Fibroblast of skin of scalp (primary cell): ENCODE measurements at places on chromosomes 3 and 15.
A peak's percentile ranks its signal among the peaks of the same experiment; 100 is the strongest.

- DNase-seq: peak; percentile 91
Observed at GRCh38 chr15:62895139-62895866, 147.2 kb upstream of the TPM1 start.

DNA sequence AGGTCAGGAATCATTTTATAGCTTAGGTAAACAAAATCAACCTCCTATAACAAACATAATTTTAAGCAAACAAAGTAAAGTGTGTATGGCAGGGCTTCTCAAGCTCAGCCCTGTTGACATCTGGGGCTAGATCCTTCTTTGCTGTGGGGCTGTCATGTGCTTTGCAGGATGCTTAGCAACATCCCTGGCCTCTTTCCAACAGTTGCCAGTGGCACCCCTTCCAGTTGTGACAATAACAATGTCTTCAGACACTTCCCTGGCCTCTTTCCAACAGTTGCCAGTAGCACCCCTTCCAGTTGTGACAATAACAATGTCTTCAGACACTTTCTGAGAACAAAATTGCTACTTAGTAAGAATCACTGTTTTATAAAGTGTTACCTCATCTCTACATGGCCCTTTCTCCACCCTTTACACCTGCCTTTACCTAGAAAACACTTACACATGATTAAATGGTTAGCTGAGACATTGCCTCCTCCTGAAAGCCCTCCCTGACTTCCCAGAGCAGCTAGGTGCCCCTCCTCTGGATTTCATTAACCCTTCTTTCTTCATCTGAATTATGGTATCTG, 194.0 kb upstream of the LMCD1 start:
- no peak for DNase-seq

GRCh38 chr3:153856932-153857331, 264.3 kb upstream of the ARHGEF26 start:
- DNase-seq: peak; percentile 13

DNA sequence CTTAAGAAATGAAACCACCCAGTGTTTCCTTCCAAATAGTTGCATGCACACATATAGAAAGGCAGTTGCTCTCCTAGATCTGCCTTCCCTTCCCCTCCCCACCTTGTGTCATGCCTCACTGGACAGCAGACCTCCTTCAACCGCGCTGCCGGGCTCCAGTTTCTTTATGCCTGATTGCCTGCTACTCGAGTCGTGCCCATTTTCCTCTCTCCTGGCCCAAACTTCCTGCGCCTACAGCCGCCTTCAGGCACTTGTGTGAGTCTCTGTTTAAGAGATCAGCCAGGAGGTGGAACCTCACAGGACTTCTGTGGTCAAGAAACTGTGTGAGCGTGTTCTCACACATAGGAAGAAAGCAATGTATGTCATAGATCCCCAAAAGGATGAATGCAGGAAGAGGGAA, 8.8 kb upstream of the FAM107A start:
- DNase-seq: no peak

DNA sequence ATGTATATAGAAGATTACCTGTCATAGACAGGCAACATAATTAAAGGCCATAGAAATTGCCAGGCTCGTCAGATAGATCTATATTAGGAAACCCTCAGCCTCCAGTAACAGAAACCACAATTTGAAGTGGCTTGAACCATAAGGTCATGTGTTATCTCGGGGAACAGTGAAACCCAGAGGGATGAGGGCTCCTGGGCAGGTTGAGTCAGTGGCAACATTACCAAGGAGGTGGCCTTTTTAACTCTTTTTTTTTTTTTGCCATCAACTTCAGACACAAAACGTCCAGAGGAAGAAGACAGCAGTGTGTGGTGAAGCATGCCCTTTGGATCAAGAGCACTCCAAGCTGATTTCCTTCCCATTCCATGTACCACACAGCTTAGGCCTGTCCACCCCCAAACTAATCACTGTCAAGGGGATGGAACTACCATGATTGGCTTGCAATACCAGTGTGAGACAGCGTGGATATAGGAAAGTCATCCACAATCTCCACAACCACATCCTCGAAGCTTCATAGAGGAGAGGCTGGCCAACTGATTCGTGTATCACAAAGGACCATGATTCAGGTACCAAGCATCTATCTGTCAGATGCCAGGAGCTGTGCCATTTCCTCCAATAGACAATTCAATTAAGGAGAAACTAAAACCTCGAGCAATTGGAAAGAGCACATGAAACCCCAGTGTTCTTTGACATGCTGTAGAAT, 999 bp upstream of the KIF7 start:
- no peak for DNase-seq

DNA sequence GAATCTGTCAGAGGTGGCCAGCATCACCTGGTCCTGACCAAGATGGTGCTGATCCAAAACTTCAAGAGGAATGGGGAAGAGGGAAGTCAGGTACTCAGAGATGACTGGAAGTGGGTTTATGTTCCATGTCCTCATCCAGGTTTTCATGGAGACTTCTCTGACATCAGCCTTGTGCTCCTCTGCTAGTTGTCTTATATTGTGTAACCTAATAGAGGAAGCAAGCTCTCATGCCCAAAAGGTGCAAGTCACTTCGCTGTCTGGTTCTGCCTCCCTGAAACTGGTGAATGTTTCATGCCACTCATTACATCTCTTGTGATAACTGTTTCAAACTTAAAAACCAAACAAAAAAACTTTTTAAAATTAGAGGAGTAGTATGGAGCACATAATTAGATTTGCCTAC, 127.2 kb upstream of the MANF start:
- no peak for DNase-seq

GRCh38 chr3:154121701-154122551, 736 bp downstream of the ARHGEF26 start:
- peak; percentile 38 for DNase-seq

DNA sequence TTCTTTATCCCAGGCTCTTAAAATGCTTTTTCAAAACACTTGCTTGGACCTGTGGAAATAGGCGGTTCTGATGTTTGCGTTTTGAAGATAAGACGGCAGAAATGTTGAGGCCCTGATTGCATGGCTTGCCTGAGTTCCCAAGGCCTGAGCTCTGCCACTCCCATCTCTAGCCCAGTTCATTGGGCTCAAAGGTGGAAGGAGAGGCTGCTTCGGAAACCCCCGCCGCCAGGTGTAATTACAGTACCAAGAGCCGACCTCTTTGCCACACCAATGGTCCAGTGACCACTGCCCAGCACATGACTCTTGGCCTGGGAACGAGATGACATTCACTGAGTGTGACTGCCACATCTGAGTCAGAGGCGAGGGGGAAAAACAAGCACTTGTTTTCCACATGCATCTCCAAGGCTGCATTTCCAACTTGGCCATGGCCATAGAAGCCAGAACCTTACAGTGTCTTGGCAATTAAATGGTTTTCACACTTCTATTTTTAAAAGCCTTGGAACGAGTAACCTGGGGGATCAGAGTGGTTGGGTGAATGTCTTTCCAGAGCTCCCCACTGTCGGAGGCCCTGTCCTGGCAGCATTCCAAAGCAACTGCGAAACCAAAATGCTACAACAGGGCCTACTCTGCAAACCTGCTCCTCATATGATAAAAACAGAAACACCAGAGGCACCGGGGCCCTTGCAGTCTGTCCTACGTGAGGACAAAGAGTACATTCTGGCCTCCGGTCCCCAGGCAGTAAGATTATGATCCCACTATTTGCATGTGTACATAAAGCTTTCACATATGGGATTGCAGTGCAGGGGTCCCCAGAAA, 63.8 kb upstream of the CGNL1 start:
- no peak for DNase-seq

- DNase-seq: no peak
Observed at GRCh38 chr15:47762621-47763020, 45.3 kb downstream of the SEMA6D start.

DNA sequence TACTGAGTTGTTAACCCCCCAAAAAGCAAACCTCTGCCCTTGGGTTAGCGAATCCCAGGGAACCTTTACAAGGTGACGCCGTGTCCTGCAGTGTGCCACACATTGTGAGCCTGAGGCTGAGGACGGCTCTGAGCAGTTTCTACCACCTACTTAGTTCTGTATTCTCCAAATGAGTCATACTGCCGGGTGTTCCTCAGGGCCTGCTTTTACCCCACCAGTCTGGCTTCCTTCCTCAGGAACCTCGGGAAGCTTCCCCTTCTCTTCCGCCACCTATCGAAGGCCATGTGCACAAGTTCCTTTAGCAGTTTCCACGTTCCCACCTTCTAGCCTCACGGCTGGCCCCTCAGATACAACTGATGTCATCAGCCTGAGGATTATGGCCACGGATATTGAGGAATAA, 384.0 kb upstream of the TPM1 start:
- DNase-seq: no peak

DNA sequence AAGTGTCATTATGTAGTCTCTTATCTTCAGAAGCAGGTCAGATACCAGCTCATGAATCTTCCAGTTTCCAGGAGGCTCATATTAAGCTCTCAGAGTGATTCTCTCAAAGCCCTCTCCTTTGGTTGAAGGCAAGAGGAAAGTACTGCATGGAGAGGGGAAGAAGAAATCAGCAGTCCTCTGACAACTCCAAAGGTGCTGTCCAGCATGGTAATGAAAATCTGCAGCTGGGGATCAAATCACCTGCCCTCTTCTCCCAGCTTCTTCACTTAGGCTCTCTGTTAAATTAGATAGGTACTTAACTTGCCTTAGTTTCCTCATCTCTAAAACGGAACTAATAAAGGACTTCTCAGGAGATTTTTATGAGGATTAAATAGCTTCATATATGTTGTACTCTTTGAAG, 738.8 kb upstream of the GOLIM4 start:
- no peak for DNase-seq

DNA sequence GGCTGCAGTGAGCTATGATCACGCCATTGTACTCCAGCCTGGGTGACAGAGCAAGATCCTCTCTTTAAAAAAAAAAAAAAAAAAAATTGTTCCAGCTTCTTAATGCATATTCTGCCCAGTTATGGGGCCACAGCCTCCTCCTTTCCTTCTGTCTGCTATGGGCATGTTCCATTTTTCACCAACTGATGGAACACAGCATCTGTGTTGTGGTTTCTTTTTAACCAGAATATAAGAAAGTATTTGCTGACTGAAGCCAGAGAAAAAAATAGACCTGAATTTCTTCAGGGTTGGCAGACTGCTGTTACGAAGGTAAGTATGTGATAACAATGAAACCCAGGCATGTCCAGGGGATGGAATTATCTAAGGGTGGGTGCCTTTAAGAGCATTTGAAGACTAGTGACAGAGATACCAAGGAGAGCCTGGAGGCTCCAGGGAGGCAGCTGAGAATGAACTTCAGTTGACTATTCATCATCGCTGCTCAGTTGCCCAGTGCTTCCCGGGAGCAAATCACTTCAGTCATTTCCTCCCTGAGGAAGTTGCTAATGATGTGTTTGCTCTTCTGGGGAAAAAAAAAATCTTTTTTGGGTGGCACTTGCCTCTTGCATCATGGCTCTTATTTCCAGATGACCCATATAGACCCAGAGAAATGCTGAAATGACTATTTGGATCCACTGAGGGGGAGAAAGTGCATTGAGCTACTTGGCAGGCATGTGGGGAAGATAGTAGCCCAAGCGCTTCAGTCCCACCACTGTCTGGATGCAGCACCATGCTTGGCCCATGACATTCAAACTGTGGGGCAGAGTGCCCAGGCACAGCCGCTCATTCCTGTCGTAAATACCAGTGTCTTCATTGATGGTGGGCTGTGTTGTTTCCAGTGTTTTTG, 14.5 kb downstream of the NCBP2 start:
- no peak for DNase-seq

- no peak for DNase-seq
Observed at GRCh38 chr15:41630616-41631217, 29.5 kb upstream of the MGA start.

DNA sequence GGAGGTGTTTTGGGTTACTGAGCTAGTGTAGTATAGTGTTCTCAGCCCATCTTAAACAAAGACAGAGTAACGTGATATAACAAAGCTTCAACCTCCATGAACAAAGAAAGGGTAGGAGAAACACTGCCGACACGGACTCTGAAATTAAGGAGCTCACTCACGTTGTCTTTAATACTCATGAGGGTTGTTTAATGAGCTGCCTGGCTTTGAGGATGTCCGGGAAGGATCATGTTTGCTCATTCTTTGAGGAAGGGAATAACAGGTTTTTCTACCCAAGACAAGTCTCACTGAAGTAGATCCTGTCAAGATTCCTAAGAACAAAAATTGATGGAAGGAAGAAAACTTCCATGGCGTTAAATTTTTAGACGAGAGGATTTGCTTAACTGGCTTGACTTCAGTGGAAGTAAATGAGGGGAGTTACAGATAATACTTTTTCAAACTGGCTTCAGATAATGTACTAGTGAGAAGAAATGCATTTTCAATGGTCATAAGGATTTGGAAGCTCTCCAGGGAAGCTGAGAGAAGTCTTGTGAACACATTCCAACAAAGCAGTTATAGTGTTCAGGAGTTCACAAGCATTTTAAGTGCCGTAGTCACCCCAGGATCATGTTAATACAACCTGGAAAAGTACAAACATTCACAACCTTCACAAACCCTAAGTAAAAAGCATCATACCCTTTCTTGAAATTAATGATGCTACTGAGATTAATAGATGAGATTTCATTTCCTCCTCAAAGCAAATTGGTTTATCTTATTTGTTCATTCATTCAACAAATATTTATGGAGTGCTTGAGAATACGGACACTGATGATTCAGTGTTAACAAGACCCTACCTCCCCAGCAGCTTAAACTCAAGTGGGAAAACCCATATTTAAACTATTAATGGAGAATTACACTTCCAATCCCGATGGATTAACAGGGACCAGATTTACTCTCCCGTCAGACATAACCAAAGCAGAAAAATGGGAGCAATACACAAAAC, 101.5 kb downstream of the SHQ1 start:
- DNase-seq: peak; percentile 49

- no peak for DNase-seq
Observed at GRCh38 chr3:44226573-44226972, 15.1 kb upstream of the TOPAZ1 start.

GRCh38 chr15:60083318-60083717, 79.2 kb downstream of the FOXB1 start:
- DNase-seq: no peak

DNA sequence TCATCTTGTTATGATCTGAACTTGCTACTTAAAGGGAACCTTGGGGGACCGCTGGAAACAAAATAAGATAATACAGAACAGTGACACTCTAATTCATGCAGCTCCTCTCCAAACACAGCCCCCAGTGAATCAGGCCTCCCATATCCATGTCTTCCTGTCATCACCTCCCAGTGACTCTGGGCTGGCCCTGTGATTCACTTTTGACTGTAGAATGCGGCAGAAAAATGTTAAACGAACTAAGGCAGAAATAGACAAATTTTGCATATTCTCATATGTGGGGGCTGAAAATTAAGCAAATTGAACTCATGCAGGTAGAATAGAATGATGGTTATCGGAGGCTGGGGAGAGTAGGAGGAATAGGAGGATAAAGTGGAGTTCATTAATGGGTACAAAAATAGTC, 20.2 kb upstream of the GADL1 start:
- peak; percentile 86 for DNase-seq

GRCh38 chr3:9072667-9073009, 109.4 kb upstream of the RAD18 start:
- no peak for DNase-seq

- peak; percentile 44 for DNase-seq
Observed at GRCh38 chr3:44045476-44046275, 196.0 kb upstream of the TOPAZ1 start.

GRCh38 chr3:194866236-194866635, 180.6 kb downstream of the FAM43A start:
- DNase-seq: no peak
